NCI-H1417 (cell line): ENCODE measurements at places on chromosomes 6 and 20.
A peak's percentile ranks its signal among the peaks of the same experiment; 100 is the strongest.

DNA sequence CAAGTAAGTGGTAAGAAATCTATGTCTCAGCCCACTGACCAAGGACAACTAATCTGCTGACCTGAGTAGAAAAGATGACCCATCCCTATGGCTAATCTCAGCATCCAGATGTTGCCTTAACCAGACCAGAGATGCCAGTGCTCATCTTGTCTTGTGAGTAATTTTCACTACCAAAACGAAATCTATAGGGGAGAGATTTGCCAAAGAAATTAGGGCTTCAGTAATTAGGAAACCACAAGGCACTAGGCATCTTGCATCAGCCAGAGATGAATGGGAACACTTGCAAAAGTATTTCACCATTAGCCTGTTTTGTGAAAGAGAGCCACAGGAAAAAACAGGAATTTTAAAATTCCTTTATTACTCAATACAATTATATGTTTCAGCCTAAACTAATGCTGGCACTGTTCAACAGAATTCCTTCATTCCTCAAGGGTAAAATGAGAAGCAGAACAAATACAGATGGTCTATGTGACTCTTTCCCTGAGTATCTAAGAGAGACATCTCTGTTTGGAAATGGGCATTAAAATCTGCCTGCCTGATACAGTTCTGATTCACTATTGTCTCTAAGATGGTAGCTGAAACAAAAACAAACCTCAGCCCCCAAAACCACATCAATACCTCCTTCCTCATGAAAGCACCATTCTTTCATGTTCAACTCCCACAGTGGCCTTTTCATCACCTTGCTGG is 87.8 kb downstream of the GMDS start:
- DNase-seq = no peak

DNA sequence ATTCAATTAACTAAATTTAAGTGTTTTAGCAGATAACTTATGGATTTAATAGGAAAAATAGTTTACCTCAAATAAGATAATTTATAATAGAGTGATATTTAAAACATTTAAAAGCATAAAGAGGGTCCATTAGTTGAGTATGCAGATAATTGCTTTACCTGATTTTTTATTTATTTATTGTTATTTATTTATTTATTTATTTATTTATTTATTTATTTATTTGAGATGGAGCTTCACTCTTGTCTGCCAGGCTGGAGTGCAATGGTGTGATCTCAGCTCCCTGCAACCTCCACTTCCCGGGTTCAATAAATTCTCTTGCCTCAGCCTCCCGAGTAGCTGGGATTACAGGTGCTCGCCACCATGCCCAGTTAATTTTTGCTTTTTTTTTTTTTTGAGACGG is 982.9 kb downstream of the TFAP2A start:
- DNase-seq = no peak

- DNase-seq = no peak
Measured at GRCh38 chr6:168584671-168585070, 143.7 kb downstream of the SMOC2 start.

GRCh38 chr6:42125231-42125630 is 17.2 kb downstream of the C6orf132 start:
- no peak for DNase-seq

GRCh38 chr20:3316136-3316535 is 77.1 kb upstream of the SLC4A11 start:
- no peak for DNase-seq

DNA sequence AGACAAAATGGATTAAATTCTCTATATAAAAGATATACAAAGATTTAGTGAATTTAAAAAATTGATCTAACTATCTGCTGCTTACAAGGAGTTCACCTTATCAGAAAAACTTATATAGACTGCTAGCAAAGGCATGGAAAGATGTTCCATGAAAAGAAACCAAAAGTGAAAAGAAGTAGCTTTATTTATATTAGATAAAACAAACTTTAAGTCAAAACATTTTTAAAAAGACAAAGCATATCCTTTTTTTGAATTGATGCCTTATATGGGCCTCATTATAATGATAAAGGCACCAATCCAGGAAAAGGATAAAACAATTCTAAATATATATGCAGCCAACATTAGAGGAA is 334.2 kb downstream of the MEI4 start:
- no peak for DNase-seq

GRCh38 chr6:6923605-6924004 is 184.2 kb upstream of the RREB1 start:
- no peak for DNase-seq

DNA sequence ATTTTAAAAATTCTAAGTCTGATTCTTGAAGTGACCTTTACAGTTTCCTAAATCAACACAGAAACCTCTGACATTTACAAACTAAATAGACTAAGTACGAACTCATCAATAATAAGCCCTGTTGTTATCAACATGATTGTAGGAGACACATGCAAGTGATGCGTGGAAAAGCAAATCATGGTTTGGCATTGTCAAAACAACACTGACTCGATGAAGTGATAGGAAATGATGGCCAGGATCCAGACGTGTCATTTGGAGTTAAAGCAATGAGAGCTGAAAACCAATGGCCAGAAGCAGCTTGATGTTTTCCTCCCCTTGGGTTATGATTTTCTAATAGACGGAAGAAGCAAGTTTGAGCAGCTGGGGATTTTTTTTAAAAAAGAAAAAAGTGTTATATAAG is 117.4 kb upstream of the FAM184A start:
- DNase-seq = no peak

- DNase-seq = no peak
Measured at GRCh38 chr6:41302638-41303037, 16.2 kb upstream of the TREM1 start.

DNA sequence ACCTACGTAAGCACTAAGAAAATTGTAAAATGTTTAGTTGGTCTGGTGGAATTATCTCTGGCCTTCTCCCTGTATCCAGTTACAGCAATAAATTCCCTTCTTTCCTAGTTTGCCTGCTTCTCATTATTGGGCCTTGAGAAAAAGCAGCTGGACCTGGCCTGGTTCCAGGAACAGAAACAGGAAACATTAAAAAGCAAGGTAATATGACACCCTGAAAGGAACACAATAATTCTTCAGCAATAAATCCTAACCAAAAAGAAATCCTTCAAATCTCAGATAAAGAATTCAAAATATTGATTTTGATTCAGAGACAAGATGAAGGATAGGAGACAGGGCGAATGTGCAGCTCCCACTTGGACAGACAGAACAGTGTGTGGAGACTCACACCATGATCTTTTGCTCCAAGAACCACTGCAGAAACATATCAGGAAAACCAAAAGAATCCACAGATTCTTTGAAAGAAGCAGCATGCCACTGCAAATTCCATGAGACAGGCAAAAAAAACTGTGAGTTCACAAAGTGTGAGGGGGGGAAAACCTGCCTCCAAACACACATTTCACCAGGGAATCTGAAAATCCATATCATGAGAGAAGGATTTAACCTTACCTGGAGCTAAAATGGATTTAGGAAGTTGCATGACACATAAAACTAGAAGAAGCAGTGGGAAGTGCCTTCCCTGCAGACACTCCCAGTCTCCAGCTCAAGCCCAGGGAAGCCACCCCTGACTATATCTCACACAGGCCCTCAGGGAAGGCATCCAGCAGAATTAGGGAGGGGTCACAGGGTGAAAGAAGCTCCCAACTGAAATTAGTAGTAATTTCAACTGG is 28.9 kb downstream of the TREM1 start:
- DNase-seq = peak; percentile 37

DNA sequence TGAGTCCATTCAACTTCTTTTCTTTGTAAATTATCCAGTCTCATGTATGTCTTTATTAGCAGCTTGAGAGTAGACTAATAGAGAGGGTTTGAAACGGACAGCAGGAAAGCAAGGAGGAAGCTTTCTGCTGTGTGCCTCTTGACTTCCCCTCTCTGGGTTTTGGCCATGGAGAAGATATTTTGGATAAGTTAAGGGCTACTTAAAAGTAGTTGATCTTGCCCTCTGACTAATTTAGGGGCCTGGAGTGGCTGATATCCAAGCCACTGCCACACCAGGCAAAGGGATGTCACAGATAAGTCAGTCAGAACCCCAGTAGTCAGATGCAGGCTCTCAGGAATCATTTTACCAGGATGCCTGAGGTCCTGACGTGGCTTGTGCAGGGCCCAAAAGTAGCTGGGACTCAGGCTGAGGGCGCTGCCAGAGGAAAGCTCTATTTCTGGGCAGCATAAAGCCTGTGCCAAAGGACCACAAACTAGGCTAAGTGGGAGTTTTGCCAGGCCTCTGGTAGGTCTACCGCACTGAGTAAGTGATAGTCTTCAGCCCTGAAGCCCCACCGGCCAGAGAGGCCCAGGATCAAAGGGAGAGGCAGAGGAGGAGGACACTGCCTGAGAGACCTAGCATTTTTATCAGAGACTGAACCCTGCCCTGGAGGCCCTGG is 41.6 kb upstream of the IYD start:
- no peak for DNase-seq

DNA sequence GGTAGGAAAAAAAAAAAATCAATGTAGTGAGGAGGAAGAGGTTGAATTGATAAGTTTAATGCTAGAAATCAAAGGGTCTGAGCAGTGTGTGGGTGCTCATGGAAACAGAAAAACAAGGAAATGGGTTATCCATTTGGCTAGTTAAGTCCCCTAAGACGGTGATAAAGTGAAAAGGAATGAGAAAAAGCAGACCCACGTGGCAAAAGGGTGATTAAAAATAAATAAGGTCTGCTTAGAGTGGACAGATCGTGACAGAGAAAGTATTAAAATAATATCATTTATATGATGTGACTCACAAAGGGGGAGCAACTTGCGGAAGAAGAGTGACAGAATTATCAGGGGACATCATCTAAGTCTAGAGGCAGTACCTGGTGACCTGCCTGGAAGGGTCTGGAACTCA is 251.7 kb upstream of the THEMIS start:
- DNase-seq = no peak

DNA sequence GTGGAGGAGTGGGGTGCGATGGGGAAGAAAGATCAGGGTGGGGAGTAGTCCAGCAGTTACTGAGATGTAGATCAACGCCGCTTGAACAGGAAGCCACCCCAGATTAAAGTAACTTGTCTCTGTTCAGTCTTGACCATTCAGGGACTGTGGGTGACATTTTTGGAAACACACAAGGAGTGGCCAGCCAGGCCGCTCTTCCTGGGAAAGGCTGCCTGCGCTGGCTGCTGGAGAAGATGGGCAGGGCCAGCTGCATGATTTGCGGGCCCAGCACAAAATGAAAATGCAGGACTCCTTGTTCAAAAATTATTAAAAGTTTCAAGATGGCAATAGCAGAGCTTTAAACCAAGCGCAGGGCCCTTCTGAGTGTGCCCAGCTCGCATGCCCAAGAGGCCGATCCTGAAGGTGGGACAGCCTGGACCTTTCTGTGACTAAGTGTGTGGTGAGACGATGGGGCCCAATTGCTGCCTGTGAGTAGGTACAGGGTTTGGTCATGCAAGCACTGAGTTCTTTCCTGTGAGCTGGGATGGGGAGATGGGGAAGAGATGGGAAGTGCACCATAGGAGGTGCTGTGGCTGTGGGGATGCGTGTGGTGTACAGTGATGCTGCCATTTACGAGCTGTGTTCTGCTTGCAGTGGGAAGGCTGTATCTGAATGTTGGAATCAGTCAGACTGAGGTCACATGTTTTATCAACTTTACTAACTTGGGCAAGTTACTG is 51.3 kb downstream of the DAAM2 start:
- DNase-seq = no peak

DNA sequence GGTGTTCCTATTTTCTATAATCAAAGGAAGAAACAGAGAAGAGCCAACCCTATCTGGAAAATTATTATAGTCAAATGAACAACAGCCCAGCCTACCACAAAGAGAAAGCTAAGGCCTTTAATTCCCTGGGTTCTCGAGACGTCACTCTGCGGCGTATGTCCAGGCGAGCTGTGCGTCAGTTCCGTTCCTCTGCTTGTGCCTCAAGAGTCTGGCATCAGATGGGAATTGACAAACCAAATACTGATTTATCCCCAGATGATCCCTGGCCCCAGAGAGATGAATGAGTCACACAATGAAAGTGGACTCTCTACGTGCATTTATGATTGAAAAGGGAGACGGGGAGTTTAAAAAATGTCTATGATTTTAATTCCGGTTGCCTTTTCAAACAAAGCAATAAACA is 151.6 kb upstream of the PDE10A start:
- no peak for DNase-seq

GRCh38 chr6:144302701-144303372 is 17.7 kb downstream of the UTRN start:
- no peak for DNase-seq

- peak; percentile 73 for DNase-seq
Measured at GRCh38 chr6:49913636-49914375, 47.5 kb upstream of the CRISP1 start.

GRCh38 chr6:148358196-148358785 is 15.7 kb downstream of the SASH1 start:
- DNase-seq = no peak

DNA sequence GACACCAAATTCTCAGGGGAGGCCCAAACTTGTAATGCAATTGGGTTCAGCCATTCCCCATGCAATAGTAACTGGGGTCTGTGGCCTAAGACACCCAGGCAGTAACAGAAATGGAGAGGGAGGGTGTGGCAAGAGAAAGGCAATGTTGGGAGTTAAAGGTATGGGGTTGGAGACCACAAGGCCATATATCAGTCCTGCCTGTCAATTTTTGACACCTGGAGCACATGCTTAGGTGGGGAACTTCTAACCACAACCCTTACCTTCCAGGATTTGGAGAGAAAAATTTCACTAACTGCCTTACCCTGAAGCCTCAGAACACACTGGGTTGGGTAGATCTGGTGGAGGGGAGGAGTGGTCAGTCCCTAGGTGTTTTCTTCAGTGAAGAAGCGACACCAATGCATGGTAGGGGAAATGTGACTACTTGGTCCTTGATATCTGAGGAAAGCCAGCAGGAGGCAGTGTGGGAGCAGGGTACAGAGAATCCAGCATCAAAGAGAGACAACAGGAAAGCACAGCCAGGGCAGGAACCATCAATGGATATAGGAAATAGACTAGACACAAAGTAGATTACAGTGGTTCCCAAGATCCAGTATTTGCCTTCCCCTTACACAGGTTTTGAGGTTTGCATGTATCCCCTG is 6.8 kb upstream of the USP49 start:
- DNase-seq = no peak

- DNase-seq = no peak
Measured at GRCh38 chr6:108102965-108103364, 28.4 kb upstream of the OSTM1 start.

DNA sequence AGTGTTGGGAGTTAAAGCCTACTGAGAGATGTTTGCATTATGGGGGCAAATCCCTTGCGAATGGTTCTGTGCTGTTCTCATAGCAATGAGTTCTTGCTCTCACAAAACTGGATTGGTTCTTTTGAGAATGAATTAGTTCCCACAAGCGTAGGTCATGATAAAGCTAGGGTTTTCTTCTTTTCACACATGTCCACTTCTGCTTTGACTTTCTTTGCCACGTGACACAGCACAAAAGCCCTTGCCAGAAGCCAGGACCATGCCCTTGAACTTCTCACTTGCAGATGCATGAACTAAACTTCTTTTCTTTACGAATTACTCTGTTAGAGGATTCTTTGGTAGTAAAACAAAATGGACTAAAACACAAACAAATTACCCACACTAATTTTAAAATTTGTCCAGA is 922.8 kb downstream of the EPHA7 start:
- DNase-seq = no peak

GRCh38 chr6:122752459-122752858 is 27.1 kb upstream of the FABP7 start:
- no peak for DNase-seq

GRCh38 chr6:73177221-73177944 is 47.9 kb downstream of the KHDC1L start:
- no peak for DNase-seq
